ENCODE measurements at places on chromosomes 2 and 18.

GRCh38 chr18:2656237-2656980, 883 bp downstream of the SMCHD1 start:
- DNase-seq = peak; percentile 31

DNA sequence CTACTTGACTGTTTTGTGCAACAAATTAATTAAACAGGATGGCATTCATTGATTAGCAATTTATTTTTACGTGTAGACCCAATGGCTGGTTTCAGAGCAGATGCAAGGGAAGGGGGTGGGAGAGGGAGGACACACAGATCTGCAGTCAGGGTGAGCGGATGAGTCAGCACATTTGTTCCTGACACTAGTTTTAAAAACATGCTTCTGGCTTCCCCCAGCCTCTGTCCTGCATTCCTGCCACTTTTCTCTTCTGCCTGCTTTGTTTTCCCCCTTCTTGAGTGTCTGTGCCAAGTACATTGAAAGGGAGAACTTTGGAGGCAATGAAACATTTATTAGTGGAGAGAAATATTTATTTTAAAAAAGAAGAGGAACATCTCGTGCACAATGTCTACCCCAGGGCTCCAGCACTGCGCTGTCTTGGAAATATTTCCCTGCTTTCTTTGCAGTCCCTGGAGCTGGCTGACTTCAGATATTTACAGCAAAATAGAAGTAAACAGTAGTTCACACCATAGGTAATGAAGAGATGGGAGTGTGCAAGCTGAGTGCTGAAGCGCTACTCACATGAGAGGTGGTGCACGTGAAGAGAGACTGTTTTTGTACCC, 52.2 kb downstream of the NRP2 start:
- no peak for DNase-seq

- no peak for DNase-seq
Observed at GRCh38 chr18:50051288-50051687, 143.7 kb downstream of the MYO5B start.

GRCh38 chr18:69399253-69399652, 1.4 kb upstream of the DOK6 start:
- DNase-seq = no peak

GRCh38 chr2:205925373-205926337, 160.3 kb downstream of the INO80D start:
- DNase-seq = peak; percentile 38

DNA sequence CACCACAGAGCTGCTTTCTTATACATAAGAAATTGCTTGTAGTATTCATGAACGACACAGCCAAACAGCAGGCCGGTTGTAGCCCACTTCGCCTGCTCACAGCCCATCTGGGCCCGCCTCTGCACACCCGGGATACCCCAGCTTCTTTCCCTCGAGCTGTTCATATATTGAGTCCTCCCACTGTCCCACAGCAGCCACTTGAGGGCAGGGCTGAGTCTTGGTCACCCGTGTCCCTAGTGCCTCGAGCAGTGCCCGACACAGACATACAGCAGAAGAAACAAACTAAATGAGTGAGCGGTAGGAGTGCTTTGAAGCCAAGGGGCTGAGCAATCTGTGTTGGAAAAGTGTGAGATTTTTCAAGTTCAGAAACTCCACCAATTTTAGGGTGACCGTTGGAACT, 251.4 kb downstream of the KLHL29 start:
- no peak for DNase-seq

DNA sequence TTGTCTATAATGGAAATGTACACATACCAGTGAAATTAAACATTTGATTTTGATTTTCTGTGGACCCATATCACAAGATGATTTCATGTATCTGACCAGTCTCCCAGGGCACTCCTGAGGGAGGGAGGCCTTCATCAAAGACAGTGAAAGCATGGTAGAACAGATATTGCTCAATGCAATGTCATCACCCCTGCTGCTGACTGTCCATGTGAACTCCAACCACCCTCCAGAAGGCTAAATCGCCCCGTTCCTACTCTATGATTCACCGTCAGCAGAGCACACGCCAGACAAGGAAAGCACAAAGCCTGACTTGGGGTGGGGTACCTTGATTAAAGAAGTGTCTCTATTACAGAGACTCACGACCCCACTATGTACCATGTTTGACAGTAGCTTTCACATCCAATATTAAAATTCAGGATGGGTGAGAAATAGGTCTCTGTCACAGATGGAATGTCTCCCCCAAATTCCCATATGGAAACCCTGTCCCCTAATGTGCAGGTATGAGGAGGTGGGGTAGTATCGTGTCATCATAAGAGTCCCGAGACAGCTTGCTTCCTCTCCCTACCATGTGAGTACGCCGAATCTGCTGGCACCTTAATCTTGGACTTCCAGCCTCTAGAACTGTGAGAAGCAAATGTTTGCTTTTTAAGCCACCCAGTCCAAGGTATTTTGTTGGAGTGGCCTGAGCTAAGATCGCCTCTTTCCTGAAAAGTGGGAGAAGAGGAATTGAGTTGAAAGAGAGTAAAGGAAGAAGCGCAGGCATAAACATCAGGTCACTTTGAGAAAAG, 42.4 kb downstream of the CYB5A start:
- no peak for DNase-seq

- no peak for DNase-seq
Observed at GRCh38 chr18:3691705-3692104, 241.7 kb downstream of the TGIF1 start.

GRCh38 chr2:129273266-129274037, 706.0 kb upstream of the RAB6C start:
- DNase-seq = no peak

GRCh38 chr2:208189810-208190503, at the start of gene C2orf80:
C2orf80 (minus strand) TSS chr2:208190030; CDS start chr2:208186986, 3,044 bp downstream.
- DNase-seq = no peak

DNA sequence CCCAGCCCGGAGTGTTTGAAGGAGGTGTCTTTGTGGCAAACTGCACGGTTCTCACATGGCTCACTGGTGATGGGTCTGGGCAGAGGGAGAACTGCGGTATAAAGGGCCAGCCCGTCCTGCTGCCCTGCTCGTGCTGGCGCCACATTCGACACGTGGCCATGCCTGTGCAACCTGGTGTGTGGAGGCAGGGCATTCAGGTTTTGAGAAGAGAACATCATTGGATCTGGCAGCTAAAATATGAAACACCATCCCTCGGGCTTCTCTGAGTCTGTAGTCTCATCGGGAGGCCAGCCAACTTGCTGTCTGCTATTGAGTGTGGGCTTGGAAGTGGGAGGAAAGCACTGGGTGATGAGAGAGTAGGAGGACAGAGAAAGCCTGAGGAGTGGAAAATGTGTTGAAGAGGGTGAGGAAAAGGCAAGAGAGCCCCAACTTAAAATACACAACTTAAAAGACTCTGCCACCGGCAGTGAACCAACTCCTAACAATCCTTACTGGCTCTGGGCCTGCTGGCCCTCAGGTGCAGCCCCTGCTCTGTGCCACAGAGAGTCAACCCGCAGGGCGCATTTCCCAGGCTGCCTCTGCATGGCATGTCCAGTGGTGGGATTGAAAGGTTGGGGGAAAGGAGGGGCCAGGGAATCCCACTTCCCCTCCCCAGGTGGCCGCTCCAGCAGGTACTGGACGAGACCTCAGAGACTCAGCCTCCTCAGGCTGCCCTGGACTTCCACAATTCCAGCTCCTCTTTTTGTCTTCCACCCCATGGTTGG, 112.7 kb upstream of the DLX2 start:
- no peak for DNase-seq

DNA sequence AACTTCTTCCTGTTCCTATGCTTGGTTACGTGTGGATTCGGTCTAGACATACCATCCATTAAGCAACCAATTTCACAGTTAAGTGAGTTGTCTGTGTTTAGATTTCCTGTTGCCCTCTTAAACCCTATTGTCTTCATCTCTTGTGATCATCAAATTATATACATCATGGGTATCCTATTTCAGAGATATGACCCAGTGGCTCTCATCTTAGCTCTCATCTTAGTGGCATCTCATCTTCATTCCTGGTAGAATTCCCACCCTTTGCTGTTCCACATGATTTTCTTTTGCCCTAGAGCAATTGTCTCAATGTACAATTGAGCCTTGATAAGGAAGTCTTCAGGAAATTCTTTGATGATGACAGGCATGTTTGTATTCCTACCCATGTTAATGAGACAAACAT, 29.4 kb upstream of the FN1 start:
- DNase-seq = no peak

GRCh38 chr2:146228466-146229058, 1616.3 kb upstream of the ACVR2A start:
- DNase-seq = no peak

DNA sequence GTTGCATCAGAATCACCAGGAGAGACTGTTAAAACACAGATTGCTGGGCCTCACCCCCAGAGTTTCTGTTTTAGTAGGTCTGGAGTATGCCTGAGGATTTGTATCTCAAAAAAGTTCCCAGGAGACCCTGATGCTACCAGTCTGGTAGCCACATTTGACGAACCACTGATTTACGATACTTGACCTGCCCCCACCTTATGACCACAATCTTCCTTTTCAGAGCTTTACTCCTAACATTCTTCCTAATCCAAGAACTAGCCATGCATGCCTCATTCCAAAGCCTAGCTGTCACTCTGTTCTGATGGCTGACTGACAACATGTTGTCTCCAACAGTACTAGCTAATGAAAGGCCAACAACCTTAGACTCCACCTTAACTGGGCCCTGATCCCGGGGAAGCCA, 191.4 kb downstream of the MBD2 start:
- no peak for DNase-seq

DNA sequence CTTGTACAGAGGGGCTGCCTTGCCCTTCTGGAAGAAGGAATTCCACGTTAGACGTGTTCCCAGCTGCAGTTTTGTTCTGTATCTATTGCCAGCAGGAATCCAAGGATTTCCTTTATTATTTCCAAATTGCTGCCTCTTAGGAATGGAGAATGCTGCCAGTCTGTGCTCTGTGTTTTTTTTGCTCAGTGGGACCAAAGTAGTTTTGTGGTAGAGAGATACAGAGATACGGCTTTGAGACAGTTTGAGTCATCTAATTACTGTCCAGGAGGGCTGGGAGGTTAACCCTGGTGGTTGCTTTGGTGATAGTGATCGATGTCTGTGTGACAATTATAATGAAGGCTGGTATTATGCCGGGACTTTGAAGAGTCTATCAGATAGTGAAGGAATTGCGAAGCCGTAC, 26.3 kb downstream of the ASAP2 start:
- DNase-seq = no peak

DNA sequence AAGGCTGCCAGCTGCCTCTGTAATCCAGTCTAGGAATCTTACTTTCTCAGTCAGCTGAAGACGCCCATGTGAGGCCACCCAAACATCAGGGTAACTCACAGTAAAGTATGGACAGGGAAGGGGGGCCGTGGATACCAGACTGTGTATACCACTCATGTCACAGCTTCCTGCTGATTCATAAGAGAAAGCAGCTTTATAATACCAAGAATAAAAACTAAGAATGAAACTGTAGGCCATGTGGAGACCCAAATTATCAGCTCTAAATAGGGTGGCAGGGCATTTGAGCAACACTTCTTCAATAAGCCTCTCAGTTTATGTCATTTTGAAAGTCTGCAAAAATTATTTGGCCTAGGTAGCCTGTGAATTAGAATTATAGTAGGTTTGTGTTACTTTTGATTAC, 115.0 kb upstream of the CDCA7 start:
- no peak for DNase-seq

DNA sequence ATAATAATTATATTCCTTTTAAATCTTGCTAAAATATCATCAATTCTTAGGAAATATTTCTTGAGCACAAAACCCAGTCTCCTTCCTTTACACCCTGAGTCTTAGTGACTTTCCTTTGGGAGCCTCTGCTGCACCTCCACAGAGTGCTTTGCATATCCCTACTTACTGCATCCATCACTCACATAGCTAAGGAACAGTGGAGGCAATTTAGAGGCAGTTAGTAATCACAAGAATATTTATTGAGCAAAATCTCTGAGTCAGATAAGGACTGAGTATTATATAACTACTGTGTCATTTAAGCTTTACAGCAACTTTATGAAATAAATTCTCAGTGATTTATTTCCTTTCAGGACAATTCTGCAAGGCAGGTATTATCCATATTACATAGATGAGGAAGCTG, 327.7 kb downstream of the TMX3 start:
- DNase-seq = no peak

DNA sequence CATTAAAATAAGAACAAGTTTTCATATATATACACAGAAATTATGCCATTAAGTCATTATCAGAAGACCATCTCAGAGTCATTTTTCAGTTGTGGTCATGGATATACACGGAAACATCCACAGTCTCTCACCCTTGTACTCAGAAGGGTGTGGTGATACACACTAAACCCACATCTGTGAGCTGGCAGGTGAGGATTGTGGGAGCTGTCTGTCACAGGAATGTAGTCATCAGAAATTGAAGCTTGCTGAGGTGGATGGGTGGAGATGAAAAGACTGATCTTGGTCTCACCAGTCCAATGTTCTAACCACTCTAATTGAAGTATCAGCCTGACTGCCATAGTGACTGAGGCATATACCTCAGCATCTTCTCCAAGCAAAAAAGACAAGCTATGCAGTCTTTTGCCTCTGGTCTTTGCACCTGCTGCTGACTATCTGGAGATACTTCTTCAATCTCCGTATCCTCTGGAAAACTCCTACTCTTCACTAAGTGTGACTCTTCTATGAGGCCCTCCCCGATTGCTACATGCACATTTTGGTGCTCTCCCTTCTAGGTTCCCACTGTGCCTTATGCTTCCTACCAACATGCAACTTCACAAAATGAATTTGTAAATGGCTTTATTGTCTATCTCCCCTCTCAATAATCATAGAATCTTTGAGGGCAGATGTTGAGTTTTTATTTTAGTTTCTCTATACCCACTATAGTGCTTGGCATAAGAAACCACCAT, 232.8 kb downstream of the DYM start:
- DNase-seq = peak; percentile 25

DNA sequence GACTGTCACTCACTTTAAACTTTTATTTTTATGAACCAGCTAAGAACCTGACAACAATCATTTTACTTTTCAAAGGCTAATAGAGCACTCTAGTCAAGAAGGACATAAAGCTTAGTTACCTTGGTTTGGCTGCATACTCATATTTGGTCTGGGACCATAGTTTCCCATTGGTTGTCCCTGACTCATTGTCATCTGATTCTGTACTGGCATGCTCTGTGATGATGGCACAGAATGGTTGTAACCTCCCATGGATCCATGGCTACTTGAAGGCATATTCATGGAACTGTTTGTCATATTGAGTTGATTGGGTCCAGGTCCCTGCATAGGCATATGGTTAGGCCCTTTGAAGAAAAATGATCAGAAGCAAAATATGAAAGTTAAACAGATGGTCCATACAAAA, 37.9 kb downstream of the SS18 start:
- no peak for DNase-seq

DNA sequence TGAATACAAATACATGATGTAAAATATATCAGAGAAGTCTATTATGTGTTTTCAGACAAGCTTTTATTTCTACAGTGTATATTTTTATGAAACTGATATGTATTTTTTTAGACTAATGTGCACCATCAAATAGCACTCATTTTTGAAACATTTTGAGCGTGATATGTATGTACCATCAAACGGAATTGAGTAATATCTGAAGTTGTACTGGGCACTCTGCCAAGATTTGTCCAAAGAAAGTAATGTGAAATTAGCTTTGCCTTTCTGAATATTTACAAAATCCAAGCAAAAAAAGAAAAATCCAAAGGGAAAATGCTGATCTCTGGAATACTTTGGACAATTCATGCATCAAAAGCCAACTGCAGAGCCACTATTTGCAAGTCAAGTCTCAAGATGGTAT, 972.0 kb downstream of the DPP10 start:
- no peak for DNase-seq
